ENCODE measurements at places on chromosomes 4 and X.

DNA sequence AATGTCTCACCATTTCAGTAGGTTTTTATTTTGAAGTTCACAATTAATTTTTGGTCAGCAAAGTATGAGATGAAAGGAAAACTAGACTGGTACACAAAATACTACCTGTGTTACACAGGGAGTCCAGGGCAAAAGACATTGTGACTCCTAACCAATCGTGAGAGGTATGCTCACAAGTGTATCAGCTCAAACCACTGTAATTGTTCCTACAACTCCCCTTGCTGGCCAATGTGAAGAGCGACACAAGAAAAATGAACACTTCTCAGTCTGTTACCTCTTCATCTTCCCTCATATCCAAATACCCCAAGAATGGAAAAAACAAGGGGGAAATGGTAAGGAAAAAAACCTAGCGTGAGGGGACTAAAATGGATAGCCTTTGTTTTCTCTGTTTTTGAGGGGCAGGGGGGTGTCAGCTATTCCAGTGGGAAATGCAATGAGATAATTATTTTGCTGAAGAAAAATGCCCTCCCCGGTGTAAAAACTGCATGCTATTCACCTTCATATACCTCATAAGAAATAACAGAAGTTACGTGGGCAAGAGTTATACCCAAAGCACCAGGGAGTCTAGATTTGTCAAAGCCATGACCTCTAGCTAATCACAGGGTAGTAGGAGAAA, 30.6 kb upstream of the NSUN7 start:
- peak; percentile 90 for DNase-seq

DNA sequence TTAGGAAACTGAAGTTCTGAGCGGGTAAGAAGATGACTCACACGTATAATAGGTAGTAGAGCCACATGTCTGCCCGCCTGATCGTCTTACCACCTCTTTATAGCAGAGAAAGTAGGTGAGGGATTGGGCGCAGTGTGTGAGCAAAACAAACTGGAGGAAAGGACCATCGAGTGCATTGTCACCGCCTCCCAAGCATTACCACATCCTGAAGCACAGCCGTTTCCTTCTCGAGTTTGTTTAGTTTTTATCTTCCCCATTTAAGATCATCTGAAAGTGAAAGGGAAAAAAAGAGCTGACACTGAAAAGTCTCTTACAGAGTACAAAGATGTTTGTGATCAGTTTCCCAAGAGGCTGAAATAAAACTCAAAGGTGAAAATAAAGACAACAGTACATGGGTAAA, 14.8 kb downstream of the PDK3 start:
- no peak for DNase-seq

DNA sequence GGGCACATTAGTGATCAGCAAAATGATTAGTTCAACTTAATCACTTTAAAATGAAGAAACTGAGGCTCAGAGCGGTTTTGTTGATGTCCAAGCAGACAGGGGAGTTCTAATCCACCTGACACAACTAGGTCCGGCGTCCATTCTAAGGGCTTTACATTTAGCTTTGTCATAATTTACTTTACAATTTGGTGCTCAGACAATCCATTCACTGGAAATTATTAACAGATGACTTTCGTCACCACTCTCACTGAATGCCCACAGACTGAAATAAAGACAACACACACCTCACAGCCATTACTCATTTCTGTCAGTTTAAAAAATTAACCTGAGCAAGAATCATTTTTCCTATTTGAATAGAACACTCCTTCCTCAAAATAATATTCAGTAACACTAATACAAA, 10.8 kb downstream of the NR3C2 start:
- DNase-seq, result no peak

DNA sequence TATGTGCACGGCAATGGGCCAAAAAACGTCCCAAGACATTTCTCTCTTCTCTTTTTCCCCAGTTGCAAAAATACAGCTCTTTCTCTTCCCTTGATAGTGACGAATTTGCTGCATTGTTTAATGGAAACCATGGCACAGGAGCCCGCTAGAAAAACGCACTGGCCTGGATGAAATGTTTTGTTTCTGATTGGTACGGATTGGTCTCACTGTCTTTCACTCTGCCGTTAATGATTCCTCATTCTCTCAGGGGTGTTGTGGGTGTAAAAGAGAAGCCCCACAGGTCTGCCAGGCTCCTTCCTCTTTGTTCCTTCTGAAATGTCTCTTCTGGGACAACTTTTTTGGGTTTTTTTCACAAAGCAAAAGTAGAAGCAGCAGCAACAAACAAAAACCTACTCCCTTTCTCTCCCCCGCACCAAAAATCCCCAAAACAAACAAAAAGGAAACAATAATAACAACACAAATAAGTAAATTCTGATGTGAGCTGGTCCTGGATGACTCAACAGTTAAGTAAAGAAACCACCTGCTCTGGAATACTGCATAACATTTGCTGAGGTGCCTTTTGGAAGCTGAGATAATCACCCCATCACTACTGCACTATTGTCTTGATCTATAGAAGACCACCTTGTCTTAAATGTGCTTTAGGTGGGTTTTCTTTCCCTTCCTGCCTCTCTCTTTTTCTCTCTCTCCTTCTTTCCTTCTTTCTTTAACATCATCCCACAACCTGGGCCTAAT, 89.8 kb downstream of the PLAC1 start:
- no peak for DNase-seq

GRCh38 chr4:186104114-186104889, at the start of gene FAM149A:
Gene FAM149A, plus strand, starts transcription at chr4:186104704.
- no peak for DNase-seq

GRCh38 chr4:91298156-91298700, 1005.5 kb upstream of the GRID2 start:
- DNase-seq, result no peak

DNA sequence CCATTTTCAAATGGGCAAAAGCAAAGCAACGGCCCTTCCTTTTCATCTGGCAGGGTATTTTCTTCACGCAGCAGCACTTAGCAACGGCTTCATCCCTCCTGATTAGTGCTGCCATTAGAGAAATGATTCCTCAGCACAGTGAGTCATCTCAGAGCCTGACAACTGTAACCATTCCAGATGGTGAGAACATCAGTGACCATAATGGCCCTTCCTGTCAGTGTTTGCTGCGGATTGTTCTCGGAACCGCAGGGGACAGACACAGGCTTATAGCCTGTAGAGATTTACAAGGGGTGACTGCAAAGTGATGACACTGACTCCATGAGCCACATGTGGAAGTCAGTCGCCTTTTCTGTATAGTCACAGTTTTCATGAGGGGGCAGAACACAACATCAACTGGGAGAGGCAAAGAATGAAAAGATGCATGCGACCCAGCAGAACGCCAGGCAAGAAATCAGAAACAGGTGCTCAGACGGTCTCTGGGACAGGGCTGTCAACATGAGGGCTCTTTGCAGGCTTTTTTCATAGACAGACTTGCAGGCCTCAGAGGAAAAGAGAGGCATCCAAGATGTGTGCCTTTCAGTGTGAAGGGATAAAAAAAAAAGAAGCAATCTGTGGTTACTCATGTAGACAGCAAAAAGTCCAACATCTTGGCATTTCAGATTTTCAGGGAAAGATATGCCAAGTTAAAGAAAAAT, 69.9 kb upstream of the FBXW7 start:
- DNase-seq, result no peak

DNA sequence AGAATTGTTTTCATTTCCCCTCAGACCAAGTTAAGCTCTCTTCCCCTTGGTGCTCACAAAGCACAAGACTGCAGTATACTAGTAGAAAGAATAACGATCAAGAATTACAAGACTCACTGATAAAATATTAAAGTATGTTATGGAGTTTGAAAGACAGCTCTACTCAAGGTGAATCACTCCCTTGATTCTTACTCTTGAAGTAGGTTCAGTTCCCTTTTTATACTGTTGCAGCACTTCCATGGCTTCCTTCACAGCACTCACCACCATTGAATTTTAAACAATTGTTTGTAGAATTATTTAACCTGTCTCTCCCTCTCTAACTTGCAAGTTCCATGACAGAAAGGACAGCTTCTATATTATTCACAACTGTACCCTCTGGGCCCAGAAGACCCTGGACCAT, 42.2 kb downstream of the CASK start:
- DNase-seq, result no peak

DNA sequence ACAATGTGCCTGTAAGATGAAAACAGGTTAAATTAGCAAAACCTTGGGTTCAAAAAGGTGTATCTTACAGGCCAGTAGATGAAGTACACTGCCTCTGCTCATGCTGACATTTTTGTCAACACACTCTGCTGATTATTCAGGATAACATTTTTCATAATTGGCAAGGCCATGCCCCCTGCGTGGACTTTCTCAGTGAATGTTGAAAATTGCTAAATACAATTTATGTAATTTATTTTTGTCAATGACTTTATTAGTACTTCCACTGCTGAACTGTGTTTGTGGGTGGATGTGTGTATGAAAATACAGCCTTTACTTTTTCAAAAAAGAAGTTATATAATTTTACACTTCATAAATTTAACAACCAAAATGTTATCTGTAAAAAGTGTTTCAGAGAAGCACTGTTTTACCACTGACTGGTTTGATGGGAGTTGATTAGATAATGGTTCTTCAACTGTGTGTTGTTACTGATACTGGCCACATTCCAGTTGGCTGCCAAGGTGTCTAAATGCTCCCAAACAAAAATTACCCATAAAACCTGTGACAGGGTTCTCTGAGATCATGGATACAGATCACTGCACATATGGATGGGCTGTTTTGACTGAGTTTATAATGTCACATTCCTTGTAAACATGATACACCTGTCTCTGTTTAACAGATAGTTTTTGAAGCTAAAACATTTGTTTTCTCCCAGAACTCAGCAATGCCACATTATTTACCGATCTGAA, 151.9 kb upstream of the SLC7A11 start:
- DNase-seq, result peak; percentile 11

DNA sequence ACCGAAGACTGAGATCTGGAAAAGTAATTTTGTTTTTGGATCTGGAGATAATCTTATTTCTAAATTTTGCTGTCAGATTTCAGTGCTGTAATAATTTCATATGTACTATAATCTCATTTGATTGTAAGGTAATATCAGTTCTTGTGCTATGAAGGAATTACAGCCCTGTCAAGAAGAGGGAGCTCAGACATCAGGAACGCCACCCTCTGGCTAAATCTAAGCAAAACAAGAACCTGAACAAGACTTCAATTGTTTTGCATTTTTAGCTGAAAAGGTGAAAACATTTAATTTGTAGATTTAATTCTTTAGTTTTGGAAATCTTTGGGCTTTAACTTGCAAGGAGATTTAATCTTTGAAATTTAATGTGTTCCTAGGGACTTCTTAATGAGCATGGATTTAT, 525.4 kb upstream of the HS3ST1 start:
- DNase-seq, result peak; percentile 61

- no peak for DNase-seq
Measured at GRCh38 chr4:5712931-5713330, 1.9 kb downstream of the EVC start.

DNA sequence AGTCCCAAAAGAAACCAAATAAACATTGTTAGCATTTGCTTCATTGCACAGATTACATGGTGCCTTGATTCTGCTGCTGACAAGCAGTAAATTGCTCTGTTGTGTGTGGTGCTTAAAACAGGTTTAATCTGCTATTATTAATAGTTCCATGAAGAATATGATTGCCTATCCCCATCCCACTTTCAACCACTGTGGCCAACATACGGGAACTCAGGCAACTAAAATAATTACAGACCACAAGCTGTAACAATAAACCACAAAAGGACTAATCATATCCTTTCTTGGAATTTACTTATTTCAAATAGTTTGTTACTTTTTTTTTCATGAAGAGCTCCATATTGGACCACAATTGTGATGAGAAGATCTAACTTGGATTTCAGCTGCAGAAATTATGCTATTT, 131.5 kb downstream of the PACRGL start:
- DNase-seq, result no peak

DNA sequence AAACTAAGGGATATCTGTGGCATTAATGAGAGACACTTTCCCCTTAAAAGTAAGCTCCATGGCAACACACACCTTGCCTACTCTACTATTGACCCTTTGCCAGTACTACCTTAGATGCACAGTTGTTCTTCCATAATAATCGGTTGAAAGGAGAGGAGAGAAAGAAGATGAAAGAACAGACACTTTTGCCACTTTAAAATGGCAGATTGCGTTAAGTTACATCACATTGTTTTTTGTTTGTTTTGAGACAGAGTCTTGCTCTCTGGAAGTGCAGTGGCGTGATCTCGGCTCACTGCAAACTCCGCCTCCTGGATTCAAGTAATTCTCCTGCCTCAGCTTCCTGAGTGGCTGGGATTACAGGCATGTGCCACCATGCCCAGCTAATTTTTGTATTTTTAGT, 239.8 kb downstream of the SCFD2 start:
- DNase-seq, result no peak

DNA sequence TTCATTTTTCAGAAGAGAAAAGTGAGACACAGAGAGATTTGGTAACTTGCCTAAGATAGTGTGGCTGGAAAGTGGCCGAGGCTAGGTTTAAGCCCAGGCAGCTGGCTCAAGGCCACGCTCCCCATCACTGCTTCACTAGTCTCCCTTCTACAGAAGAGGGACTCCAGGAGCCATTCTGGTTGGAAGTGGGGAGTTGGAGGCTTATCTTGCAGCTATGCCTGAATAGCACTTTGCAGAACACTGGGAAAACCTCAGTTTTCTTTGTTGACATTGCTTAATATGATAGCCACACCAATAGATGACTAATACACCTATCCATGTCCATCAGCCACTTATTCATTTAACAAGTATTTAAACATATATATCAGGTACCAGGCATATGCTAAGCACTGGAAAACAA, 18.5 kb downstream of the LRRC66 start:
- DNase-seq, result no peak

GRCh38 chr4:137648531-137648930, 116.2 kb upstream of the PCDH18 start:
- DNase-seq, result no peak

- DNase-seq, result no peak
Measured at GRCh38 chr4:113958766-113959538, 20.5 kb downstream of the ARSJ start.

- no peak for DNase-seq
Measured at GRCh38 chr4:89303814-89304388, 3.7 kb downstream of the GPRIN3 start.

GRCh38 chr4:172521680-172522079, 646.9 kb upstream of the GALNT7 start:
- no peak for DNase-seq

GRCh38 chr4:168291242-168291641, 27.3 kb downstream of the DDX60 start:
- DNase-seq, result no peak

GRCh38 chr4:76000279-76000678, 7.0 kb downstream of the CXCL9 start:
- no peak for DNase-seq

GRCh38 chr4:76208005-76208765, 5.4 kb downstream of the SCARB2 start:
- no peak for DNase-seq

GRCh38 chr4:141121768-141122454, 11.4 kb downstream of the RNF150 start:
- no peak for DNase-seq

DNA sequence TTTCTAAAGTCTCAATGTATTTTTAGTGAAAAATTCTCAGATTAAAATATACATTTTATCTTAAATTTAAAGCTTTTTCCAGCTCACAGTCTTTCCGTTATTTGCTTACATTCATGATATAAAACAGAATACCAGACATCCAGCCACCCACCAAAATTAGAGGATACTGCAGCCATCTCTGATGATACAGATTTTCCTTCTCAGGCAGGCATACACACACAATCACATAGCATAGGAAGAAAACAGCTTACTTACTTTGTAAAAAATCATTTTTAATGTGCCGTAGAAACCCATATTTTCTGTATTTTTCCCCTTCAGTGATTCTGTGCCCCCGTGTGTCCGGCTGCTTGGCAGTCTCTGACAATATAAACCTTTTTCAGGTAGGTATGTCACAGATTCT, 183.7 kb downstream of the FBXW7 start:
- DNase-seq, result peak; percentile 44

- DNase-seq, result peak; percentile 74
Measured at GRCh38 chrX:5236096-5236495, 992.6 kb downstream of the NLGN4X start.
